ENCODE measurements at places on chromosomes 13 and 19. TPM values are rescaled to one million over a fixed set of nuclear protein-coding genes. Genes with fewer than 3 reads are reported as not detected.

GRCh38 chr19:45172611-45173208, 5.3 kb downstream of the TRAPPC6A start:
- no peak for DNase-seq

- DNase-seq, result no peak
Measured at GRCh38 chr13:74048756-74049155, 85.4 kb downstream of the KLF12 start.

SRRM5 gene
- total RNA-seq, result 0.18 TPM

DNA sequence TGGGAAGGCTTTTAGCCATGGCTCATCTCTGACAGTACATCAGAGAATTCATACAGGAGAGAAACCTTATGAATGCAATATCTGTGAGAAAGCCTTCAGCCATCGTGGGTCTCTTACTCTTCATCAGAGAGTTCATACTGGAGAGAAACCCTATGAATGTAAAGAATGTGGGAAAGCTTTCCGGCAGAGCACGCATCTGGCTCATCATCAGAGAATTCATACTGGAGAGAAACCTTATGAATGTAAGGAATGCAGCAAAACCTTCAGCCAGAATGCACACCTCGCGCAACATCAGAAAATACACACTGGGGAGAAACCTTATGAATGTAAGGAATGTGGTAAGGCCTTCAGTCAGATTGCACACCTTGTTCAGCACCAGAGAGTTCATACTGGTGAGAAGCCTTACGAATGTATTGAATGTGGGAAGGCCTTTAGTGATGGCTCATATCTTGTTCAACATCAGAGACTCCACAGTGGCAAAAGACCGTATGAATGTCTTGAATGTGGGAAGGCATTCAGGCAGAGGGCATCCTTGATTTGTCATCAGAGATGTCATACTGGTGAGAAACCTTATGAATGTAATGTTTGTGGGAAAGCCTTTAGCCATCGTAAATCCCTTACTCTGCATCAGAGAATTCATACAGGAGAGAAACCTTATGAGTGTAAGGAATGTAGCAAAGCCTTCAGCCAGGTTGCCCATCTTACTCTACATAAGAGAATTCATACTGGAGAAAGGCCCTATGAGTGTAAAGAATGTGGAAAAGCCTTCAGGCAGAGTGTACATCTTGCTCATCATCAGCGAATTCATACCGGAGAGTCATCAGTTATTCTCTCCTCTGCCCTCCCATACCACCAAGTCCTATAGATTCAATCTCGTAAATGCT, 10.7 kb downstream of the ZNF470 start:
- DNase-seq, result no peak

GRCh38 chr13:79457948-79458347, 23.0 kb upstream of the NDFIP2 start:
- no peak for DNase-seq

DNA sequence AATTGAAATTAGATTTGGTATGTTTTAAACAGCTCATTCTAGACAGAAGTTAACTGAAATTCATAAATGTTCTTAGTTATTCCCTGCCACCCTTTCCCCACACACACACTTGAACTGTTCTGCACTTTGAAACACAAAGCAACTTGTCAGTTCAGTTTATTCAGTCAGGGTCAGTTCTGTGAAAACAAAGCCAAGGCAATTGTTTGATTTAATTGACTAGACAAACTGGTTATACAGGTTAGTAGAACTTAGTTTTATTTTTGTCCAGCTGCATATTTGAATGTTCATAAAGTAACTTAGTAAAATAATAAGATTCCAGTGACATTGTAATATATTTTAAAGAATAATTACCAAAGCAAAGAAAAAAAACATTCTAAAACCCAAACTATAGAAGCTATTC, 98.3 kb upstream of the KLF5 start:
- no peak for DNase-seq

GRCh38 chr13:51955281-51955771, 55.9 kb downstream of the ATP7B start:
- no peak for DNase-seq

GRCh38 chr13:48853728-48854102, 122.0 kb upstream of the FNDC3A start:
- DNase-seq, result no peak

PLIN5 gene
- total RNA-seq, result 47.8 TPM

DNA sequence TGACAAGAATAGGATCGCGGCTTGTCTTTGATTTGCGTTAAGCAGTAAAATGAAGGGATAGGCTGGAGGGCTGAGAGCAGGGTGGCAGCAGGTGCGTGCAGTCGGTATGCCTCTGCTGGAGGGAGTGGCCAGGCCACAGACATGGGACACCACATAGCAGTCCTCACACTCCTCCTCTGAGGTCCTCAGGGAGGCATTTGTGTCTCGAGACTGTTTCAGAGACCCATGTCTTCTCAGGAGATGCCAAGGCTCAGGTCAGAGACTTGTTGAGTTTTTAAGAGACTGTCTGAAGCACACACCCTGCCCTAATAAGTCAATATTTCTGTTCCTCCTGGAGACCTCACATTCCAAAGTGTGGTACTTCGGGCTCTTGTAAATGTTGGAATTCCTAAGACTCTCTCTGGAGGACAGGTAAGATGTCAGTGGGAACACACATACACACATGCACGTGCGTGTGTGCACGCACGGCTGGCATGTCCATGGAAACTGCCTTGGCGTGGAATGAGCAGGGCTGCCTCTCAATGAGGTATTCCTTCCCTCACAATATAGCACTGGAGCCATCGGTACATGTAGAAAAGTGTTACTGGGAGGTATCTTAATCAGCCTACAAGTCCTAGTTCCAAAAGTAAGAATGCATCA, 46.4 kb downstream of the COL4A2 start:
- DNase-seq, result no peak

All from left cardiac atrium (tissue), 4 donors.